Frontal cortex (tissue), 4 donors: ENCODE measurements at places on chromosomes 5 and 9.

GRCh38 chr9:8718121-8718725 lies 918.6 kb upstream of the DMAC1 start:
- DNase-seq: no peak

- DNase-seq: no peak
Observed at GRCh38 chr9:130110596-130111021, 56.9 kb downstream of the GPR107 start.

GRCh38 chr9:119526698-119527097 lies 157.5 kb upstream of the BRINP1 start:
- DNase-seq: no peak

DNA sequence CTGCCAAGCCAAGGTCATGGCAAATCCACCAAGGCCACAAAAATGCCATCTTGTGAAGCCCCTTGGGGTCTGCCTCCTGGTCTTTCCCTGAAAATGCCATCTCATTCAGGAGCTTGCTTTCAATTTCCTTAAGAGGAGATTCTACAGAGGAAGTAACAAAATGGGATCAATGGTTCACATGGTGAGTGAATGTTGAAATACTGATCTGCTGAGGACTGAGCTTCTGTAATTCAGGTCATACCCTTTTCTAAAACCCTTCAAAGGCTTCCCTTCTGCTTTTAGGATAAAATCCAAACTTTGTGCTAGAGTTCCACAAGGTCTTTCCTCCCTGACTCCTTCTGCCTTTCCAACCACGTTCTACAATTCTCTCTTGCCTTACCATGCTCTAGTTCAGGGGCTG lies 24.7 kb upstream of the NR3C1 start:
- DNase-seq: no peak

- peak; percentile 35 for DNase-seq
Observed at GRCh38 chr9:83620841-83621636, 1.9 kb upstream of the IDNK start.

DNA sequence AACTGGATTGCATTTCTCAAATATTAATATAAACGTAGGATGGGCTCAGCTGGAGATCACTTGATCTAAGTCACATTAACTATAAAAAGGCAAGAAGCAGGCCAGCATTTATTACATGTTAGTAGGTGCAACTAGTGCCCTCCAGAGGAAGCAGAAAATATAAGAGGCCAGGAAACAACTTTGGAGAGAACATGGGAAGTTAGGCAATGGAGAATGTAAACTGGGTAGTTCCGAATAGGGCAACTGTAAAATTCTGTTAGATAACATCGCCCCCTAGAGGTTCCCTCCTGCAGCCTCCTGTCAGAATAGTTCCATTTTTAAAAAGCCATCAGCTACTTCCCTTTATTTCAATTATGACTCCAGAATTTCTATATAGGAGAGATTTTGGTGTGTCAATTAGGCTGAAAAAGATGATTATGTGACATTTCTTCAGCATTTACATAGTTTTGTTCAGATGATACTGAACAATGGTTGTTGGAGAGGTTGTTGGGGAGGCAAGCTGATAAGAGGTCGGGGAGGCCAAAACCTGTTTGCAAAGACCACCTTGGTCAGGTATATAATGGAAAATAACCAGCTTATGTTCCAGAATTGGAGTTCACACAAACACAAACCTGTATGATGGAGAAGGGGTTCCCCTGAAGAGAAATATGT lies 22.4 kb downstream of the CCL28 start:
- peak; percentile 63 for DNase-seq

DNA sequence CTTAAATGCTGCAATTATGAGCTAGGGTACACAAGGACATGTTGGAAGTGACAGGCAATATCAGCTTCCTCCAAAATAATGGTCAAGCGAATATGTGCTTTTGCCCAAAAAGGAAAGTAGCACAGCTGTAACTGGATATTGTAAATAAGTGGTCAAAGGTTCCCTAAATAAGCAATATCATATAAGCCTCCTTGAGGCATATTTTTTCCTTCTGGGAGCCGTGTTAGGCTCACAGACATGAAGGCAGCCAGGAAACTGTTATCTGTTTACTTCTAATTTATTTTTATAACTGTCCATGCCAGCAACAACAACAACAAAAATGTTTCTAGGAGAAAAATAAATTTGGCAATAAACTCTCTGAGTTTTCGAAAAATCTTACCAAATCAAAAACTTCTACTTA lies 648.3 kb downstream of the PDE4D start:
- DNase-seq: no peak

DNA sequence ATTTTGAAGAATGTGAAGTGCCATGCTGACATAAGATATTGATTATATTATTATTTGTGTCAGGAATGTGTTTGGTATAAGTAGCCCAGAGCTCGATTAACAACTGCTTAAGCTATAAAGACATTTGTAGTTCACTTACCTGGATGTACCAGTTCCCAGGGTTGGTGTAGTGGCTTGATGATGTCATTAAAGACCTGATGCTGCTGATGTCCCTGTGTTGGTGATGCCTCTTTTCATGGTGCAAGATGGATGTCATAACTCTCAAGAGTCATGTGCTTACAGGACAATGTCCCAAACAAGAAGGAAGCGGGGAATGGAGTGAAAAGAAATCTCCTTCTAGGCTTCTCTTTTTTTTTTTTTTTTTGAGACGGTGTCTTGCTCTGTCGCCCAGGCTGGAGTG lies 11.5 kb upstream of the GDNF start:
- no peak for DNase-seq
